ENCODE measurements at places on chromosomes 1 and 21. TPM values are rescaled to one million over a fixed set of nuclear protein-coding genes. Genes with fewer than 3 reads are reported as not detected.

The PGLYRP3 gene
- polyA plus RNA-seq, result not detected

The CYP2J2 gene
- 1.4 TPM for polyA plus RNA-seq

The FMN2 gene
- polyA plus RNA-seq, result 9.5 TPM

The LAMB3 gene
- 2.1 TPM for polyA plus RNA-seq

The MCOLN3 gene
- 16.2 TPM for polyA plus RNA-seq

The LYPLA2 gene
- 79.7 TPM for polyA plus RNA-seq
